Gastroesophageal sphincter (tissue), 4 donors: ENCODE measurements at places on chromosomes 12 and 14. TPM values are rescaled to one million over a fixed set of nuclear protein-coding genes. Genes with fewer than 3 reads are reported as not detected.

CDK2 gene
- 54.4 TPM for total RNA-seq

SPX gene
- 0.81 TPM for total RNA-seq

PRKCH gene
- total RNA-seq, result 17.9 TPM

GRCh38 chr12:130199581-130200390 is 37.5 kb downstream of the FZD10 start:
- ATAC-seq, result no peak

GRCh38 chr14:92943855-92944570 is 21.1 kb downstream of the CHGA start:
- no peak for ATAC-seq

DNA sequence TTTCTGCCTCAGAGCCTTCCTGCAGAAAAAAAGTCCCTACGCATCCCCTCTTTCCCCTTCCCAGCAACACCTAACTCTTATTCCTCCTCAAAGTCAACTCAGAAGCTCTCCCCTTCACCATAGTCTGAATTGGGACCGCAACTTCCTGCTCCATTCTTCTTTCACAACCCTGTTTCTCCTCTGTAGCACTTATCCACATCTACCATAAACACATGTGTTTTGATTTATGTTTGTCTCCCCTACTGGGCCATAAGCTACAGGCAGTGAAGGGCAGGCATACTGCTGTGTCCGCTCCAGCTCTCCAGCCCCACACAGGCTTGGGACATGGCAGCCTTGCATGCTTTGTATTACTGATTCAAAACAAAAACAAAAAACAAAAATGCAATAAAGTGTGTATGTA is 5.9 kb downstream of the SDR9C7 start:
- ATAC-seq, result no peak

DNA sequence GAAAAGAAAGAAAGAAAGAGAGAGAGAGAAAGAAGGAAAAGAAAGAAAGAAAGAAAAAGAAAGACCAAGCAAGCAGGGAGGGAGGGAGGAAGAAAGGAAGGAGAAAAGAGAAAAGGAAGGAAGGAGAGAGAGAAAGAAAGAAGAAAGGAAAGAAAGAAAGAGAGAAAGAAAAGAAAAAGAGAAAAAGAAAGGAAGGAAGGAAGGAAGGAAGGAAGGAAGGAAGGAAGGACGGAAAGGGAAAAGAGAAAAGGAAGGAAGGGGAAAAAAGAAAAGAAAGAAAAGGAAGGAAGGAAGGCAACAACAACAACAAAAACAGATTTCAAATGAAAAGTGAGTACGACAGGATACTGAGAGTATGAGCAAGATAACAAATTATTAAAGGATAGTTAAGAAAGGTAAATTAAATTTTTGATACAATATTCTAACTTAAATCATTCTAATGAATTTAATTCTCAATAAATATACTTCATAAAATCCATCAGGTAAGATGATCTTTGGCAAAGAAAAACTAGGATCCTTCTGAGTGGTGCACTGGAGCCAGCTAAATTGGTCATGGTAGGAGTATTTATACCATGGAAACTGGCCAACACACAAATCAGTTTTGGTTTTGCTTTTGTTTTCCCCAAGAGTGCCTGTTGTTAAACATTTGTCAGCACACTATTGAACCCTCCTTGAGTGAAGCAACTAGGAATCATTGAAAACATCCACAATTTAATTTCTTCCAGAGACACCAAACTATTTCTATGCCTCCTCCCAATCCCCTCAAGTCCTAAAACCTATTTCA is 56.1 kb upstream of the DYRK2 start:
- no peak for ATAC-seq

GRCh38 chr14:100586403-100587085 is 673 bp downstream of the BEGAIN start:
- no peak for ATAC-seq
